ENCODE measurements at places on chromosomes 11 and 22. TPM values are rescaled to one million over a fixed set of nuclear protein-coding genes. Genes with fewer than 3 reads are reported as not detected.

- no peak overlapping the region for H3K27ac ChIP-seq
- H3K4me3 ChIP-seq, result no peak overlapping the region
- no peaks in the 10 kb centered on the region for H3K4me1 ChIP-seq
Measured at GRCh38 chr11:72706579-72706978, 32.4 kb upstream of the PDE2A start.

- H3K27me3 ChIP-seq, result no peaks in the 10 kb centered on the region
- DNase-seq, result peak; percentile 96
- no peaks in the 10 kb centered on the region for H3K36me3 ChIP-seq
- H3K4me1 ChIP-seq, result peaks cover 5% of the 10 kb centered on the region
Measured at GRCh38 chr11:6320411-6321155, at the start of gene CAVIN3. Gene CAVIN3 (minus strand): TSS chr11:6320501. CDS start chr11:6320476, 25 bp downstream.

GRCh38 chr11:104148074-104148473, 15.9 kb downstream of the PDGFD start:
- H3K4me3 ChIP-seq, result no peak overlapping the region
- H3K27ac ChIP-seq, result no peak overlapping the region
- H3K4me1 ChIP-seq, result no peaks in the 10 kb centered on the region
- H3K27me3 ChIP-seq, result no peaks in the 10 kb centered on the region

- no peaks in the 10 kb centered on the region for H3K36me3 ChIP-seq
- no peak overlapping the region for H3K4me3 ChIP-seq
- H3K27me3 ChIP-seq, result no peaks in the 10 kb centered on the region
- no peak overlapping the region for H3K27ac ChIP-seq
- no peak for DNase-seq
Measured at GRCh38 chr11:35277827-35278226, 138.9 kb downstream of the CD44 start.

- no peaks in the 10 kb centered on the region for H3K27me3 ChIP-seq
- no peak overlapping the region for H3K27ac ChIP-seq
- H3K4me1 ChIP-seq, result no peaks in the 10 kb centered on the region
- H3K36me3 ChIP-seq, result peaks cover 11% of the 10 kb centered on the region
Measured at GRCh38 chr22:38479096-38479837, 11.4 kb downstream of the KDELR3 start.

- no peak overlapping the region for H3K4me3 ChIP-seq
- DNase-seq, result no peak
- no peaks in the 10 kb centered on the region for H3K36me3 ChIP-seq
- H3K27ac ChIP-seq, result no peak overlapping the region
- H3K27me3 ChIP-seq, result no peaks in the 10 kb centered on the region
Measured at GRCh38 chr11:69369945-69370344, 76.0 kb downstream of the MYEOV start.

- no peaks in the 10 kb centered on the region for H3K36me3 ChIP-seq
- no peak overlapping the region for H3K27ac ChIP-seq
- DNase-seq, result no peak
- H3K4me1 ChIP-seq, result no peaks in the 10 kb centered on the region
Measured at GRCh38 chr11:102421261-102421660, 31.3 kb downstream of the TMEM123 start.

DNA sequence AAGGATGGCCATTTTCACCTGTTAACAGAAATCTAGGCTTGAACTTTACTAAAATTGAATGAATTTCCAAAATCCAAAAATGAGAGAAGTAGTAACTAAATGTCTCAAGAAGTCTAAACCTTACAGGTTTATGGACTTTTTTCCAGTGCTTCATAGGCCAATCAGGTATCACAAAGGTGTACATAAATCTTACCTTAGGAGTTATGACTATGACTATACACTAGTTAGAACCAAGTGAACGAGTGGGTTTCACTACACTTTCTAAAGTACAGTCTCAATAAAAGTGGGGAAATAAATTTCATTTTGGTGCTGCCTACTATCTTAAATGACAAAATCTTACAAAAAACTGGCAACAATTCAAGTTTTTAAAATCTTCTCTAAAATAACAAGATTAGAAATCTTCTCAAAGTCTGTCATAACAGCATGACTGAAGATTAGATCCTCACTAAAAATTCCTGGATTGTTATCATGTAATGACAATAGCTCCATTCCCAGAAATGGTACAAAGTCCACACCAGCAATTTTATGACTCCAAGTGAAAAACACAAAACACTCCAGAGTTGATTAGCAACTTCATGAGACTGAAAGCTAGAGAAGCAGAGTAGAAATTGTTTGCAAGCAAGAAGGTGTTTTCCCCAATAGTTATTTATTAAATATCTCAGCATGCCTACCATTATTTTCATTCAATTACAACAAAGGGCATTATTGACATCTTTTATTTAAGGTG, 20.9 kb downstream of the SOX6 start:
- no peak overlapping the region for H3K27ac ChIP-seq
- DNase-seq, result no peak
- no peaks in the 10 kb centered on the region for H3K36me3 ChIP-seq
- no peak overlapping the region for H3K4me3 ChIP-seq

EIF3F gene
- 156 TPM for total RNA-seq

FREY1 gene
- 0.87 TPM for total RNA-seq

DEUP1 gene
- total RNA-seq, result not detected

MRPL11 gene
- 33.5 TPM for total RNA-seq

DRD2 gene
- total RNA-seq, result 0.58 TPM
